DMS 273 treated with DMSO at 0.1 percent for 48 hours (cell line): ENCODE measurements at places on chromosomes 3 and 15.

GRCh38 chr15:76309601-76310330 lies 1.5 kb downstream of the ETFA start:
- DNase-seq: no peak

DNA sequence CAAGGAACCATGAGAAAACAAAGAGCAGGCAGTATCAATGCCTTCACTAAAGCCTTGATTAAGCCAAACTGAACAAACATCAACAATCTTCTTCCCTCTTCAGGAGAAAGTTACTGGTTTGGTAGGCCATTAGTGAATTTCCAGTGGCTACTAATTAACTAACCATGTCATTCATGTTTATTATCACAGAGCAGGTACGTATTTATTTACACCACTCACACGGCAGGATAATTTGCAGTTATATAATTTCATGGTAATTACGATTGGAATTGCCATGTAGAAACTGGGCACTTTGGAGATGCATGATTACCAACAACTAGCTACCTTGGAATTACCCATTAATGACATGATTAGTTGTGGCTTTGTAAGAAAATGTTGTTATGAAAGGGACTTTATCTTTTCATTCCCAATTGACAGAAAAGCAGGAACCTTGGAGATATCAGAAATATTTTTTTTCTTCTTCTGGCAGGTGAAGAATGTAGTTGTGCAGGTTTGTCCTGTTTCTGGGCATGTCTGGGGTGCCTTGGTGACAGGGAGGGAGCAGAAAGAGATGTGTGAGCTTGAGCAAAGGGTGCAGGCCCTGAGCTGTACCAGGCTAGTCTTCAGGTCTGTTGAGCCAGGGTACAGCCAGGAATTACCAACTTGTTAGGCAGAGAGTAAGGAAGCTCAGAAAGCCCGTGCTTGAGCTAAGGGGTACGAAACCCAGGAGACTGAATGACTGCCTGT lies 310.7 kb downstream of the RORA start:
- DNase-seq: no peak

- DNase-seq: no peak
Measured at GRCh38 chr3:68666429-68667136, 265.8 kb downstream of the TAFA4 start.

GRCh38 chr15:92796161-92796611 lies 103.9 kb upstream of the CHD2 start:
- no peak for DNase-seq

- DNase-seq: no peak
Measured at GRCh38 chr3:33645060-33645647, 72.9 kb downstream of the CLASP2 start.

DNA sequence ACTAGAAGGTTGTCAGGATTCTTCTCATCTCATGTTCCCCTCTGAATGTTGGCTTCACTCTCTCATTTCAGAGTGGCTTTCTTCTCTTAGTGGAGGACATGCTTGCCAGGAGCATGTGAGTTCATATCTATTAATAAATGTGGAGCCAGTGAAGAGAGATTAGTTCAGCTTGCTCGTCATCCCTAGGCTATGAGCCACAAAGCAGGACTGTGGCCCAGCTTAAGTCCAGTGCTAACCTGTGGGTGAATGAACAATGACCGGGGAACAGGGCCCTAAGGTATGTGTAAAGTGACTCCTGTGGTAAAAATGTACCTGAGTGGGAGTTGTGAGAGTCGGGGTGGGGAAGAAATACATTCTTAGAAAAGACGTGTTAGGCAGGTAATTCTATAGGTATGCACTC lies 96.9 kb upstream of the TBL1XR1 start:
- no peak for DNase-seq

GRCh38 chr3:85574006-85574705 lies 615.4 kb downstream of the CADM2 start:
- no peak for DNase-seq

DNA sequence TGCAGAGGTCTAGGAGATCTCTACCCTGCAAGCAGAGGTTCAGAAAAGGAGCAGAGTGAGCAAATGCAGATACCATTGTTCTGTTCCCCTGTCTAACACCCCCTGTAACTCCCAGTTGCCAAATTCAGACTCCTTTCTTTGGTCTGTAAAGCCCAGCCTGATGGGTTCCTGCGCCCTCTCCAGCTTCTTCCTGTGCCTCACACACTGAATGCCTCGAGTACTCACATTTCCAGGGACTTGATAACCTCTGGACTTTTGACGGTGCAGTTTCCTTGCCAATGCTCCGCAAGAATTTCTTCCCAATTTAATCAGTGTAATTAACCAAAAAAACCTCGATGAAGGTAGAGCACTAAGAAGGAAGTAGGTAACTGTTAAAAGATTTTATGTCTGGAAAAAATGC lies 19.3 kb downstream of the PDE8A start:
- no peak for DNase-seq

GRCh38 chr3:64308931-64309330 lies 83.7 kb upstream of the PRICKLE2 start:
- DNase-seq: no peak

DNA sequence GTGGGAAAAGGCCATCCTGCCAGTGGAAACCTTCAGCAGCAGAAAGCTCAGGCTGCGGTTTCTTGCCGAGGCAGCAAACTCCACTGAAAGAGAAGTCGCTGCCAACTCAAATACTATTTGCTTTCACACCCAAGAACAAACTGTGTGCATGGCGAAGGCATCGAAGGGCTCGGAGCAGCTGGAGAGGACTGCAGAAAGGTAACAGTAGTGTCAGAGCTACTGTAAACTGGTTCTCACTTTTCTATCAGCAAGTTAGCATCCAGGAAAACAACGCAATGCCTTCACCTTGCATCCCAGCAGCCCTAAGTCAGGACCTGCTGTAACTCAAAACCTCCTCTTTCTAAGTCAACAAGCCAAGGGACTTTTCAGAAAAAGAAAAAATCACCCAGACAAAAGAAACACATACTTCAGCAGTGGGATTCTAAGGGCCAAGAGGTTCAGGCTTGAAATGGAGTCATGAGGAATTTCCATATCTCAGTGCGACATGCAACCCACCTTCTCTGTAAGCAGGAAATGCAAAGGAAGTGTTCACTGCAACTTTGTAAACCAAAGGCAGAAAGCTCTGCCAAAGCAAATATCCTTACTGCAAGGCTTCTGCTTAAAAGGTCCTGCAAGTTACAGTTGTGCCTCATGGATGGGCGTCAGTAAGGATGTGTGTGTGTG lies 193.5 kb downstream of the FOXP1 start:
- DNase-seq: no peak

- no peak for DNase-seq
Measured at GRCh38 chr3:48795997-48796732, 51.5 kb downstream of the PRKAR2A start.

DNA sequence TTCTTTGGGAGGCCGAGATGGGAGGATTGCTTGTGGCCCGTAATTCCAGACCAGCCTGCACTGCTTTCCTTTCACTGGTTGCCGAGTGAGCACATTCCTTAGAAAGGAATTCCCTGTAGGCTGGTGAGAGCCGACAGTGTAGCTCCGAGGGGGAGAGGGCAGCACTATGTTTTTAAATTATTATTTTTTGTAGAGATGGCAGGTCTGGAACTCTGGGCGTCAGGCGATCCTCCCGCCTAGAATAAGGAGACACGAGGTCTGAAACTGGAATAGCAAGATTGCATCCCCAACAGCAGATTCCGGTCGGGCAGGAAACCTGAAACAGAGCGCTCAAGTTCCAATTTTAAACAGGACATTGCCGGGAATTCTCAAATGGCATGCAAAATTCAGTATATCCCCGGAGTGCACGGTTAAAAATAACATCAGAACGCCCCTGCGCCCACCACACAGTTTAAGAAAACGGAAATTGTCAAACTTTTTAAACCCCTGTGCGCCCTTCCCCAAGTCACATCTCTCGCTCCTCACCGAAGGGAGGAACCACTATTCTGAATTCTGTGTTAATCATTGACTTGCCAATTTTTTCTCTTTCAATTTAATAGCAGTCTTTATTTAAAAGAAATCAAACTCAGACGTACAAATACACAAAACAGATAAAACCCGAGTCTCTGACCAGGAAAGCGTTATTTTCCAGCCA lies 643 bp upstream of the RNU5B-1 start:
- peak; percentile 8 for DNase-seq

- no peak for DNase-seq
Measured at GRCh38 chr15:33068007-33068481, 126.5 kb downstream of the FMN1 start.

DNA sequence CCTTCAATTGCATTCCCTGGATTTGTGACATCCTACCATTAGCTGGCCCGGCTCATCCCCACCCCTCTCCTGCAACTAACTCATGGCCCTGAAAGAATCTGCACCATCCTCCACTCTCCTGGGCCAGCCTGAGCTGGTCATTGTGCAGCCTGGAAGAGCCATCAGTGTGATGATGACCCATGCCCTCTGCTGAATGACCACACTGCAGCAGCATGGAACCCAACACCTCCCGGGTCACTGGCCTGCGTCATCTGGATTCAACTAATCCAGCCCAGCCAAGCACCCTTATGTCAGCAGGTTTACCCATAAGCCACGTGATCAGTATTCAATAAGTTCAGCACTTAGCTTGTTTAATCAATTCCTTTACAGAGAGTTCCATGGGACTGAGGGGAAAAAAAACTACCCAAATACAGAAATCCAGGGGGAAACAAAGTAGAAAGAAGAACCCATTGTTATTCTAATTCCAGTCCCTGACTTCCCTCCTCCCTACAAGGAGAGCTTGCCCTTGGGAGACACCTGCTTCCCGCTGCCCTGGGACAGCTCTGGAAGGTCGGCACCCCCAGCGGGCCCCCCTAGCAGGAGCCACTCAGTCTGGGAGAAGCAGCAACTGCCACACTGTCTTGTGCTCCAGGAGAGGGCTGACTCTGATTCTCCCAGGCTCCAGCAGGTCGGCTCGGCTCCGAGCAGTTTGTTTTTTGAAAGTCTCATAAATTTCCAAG lies 309.1 kb upstream of the TLE3 start:
- no peak for DNase-seq

GRCh38 chr3:126925411-126926171 lies 57.3 kb upstream of the PLXNA1 start:
- DNase-seq: no peak

GRCh38 chr15:74040109-74040850 lies 42.1 kb downstream of the GOLGA6A start:
- no peak for DNase-seq

GRCh38 chr3:46280105-46280797 lies 38.0 kb downstream of the CCR3 start:
- no peak for DNase-seq

DNA sequence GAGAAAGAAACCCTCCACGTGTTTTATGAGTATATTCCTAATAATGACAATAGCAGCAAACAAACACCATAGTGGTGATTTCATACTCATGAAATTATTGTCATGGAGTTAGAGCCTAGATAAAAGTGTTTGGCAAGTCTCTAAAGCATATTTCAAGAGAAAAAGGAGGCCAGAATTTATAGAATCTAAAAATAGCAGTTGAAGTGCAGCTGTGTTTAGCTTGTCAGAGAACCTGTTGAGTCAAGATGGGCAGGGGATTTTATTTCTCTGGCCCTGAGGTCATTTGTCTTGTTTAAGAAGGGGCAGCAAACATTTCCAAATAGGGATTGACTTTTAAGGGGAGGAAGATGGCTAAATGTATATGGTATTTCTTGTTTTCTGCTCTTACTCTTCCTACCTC lies 279.6 kb upstream of the CTDSPL start:
- no peak for DNase-seq

DNA sequence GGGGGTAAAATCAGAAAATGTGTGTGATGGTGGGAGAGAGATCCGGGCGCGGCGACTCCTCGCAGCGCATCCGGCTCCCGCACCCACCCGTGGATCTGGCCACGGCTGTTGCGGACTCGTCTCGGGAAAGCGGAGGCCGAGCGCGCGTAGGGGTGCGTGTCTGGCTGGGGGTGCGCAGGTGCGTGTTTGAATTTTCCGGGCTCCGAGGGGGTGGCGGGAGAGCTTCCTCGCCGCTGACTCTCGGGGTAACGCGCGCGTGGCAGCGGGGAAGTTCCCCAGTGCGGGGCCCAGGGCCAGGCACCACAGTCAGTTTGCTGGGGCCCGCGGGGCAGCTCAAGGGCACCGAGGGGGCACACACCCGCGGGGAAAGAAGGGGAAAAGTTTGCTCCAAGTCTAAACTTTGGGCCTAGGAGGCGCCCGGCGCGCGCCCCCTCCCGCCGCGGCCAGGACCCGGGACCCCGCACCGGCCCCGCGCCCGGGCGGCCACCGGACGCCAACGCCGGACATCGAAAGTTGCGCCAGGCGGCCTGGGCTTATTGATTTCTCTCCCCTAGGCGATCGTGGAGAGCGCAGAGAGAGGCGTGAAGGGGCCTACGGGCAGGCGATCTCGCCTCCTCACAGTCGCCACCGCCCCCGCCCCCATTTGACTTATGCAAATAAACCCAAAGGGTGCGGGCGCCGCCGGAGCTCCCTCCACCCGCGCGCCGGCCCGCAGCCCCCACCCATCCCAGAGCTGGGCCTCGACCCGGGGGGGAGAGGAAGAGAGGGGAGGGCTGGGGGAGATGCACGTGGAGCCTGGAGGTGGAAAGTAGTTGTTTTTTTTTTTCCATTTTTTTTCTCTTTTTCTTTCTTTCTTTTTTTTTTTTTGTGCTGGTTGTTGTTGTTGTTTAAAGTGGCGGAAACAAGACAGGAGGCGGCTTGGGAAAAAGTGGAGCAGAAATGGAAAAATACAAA lies 639 bp downstream of the FOXP1 start:
- DNase-seq: no peak

DNA sequence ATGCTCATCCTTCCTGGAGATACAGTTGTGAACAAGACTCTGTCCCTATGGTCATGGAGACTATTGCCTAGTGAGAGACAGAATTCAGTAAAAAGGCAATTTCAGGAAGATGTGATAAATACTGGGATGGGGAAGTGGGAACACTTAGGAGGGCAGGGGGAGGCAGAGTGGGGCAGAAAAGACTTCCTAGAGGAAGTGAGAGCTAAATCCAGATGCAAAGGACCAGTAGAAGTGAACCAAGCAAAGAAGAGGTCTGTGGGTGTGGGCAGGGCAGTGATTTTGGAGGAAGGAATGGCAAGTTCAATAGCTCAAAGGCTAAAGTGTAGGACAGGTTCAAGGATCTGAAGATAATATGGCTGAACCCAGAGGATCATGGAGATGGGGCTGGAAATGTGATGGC lies 68.9 kb downstream of the CD200R1L start:
- DNase-seq: no peak

GRCh38 chr3:135090020-135090717 lies 295.1 kb downstream of the EPHB1 start:
- DNase-seq: no peak
